HCT116 (cell line): ENCODE measurements at places on chromosomes 2 and 18. TPM values are rescaled to one million over a fixed set of nuclear protein-coding genes. Genes with fewer than 3 reads are reported as not detected.

GRCh38 chr2:70984576-70985282 is 6.3 kb downstream of the ANKRD53 start:
- H3K36me3 ChIP-seq = peaks cover 17% of the 10 kb centered on the region; the same call in 1 of the 2 replicates
- no peak overlapping the region for H3K4me3 ChIP-seq
- DNase-seq = peak; percentile 27
- no peaks in the 10 kb centered on the region for H3K27me3 ChIP-seq
- no peak overlapping the region for H3K27ac ChIP-seq

- H3K4me1 ChIP-seq = no peaks in the 10 kb centered on the region
- no peak for DNase-seq
- no peak overlapping the region for H3K27ac ChIP-seq
Measured at GRCh38 chr2:216539791-216540241, 41.2 kb downstream of the RPL37A start.

DNA sequence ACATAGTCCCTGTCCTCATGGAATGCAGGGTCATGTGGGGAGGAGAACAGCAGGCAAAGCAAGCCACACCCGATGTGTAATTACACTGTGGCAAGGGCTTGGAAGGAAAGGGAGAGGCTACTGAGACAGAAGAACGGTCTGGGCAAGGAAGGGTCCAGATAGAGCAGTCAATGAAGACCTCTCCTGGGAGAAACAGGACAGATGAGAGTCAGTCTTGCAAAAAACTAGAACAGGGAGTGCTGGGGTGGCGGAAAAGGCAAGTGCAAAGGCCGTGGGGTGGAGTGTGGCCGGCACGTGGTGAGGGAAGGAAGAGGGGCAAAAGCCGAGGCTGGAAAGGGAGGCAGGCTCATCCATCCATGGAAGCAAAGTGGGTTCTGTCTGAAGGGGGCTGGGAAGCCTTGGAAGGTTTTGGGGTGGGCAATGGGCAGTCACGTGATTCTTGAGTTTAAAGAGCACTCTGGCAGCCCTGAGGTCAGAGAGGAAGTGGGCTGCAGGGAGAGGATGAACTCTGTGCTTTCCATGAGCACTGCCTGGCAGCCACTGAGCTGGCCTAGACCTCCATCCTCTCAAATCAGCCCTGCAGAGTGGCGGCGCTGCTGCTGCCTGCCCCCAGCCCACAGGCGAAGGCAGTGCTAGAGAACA is 182.2 kb downstream of the INHBB start:
- DNase-seq = no peak
- H3K27ac ChIP-seq = no peak overlapping the region
- H3K27me3 ChIP-seq = no peaks in the 10 kb centered on the region

DNA sequence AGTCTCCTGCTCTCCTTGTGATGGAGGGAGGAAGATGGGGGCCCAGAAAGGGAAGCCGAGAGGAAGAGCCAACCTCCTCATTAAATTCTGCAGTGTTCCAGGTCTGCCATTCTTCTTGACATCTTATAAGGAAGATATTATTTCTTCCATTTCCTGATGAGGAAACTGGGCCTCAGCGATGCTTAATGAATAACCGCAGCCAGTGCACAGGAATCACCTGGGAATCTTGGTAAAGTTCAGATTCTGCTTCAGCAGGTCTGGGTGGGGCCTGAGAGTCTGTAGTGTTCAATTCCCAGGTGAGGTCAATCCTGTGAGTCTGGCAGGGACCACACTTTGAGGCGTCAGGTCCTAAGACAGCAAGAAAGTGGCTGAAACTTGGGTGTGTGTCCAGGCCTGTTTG is 17.3 kb downstream of the PCARE start:
- H3K27ac ChIP-seq = no peak overlapping the region
- H3K36me3 ChIP-seq = no peaks in the 10 kb centered on the region
- no peak for DNase-seq
- H3K4me3 ChIP-seq = no peak overlapping the region
- H3K4me1 ChIP-seq = peaks cover 5% of the 10 kb centered on the region; the same call in 1 of the 2 replicates
- no peaks in the 10 kb centered on the region for H3K27me3 ChIP-seq

- no peak overlapping the region for H3K27ac ChIP-seq
- no peaks in the 10 kb centered on the region for H3K4me1 ChIP-seq
- no peak overlapping the region for H3K4me3 ChIP-seq
- H3K27me3 ChIP-seq = no peaks in the 10 kb centered on the region
- no peak for DNase-seq
Measured at GRCh38 chr2:189249171-189249570, 69.6 kb upstream of the COL5A2 start.

GRCh38 chr2:202765436-202765835 is 106.1 kb downstream of the ICA1L start:
- no peaks in the 10 kb centered on the region for H3K36me3 ChIP-seq
- DNase-seq = no peak
- H3K27ac ChIP-seq = no peak overlapping the region
- H3K27me3 ChIP-seq = no peaks in the 10 kb centered on the region
- no peak overlapping the region for H3K4me3 ChIP-seq
- H3K4me1 ChIP-seq = no peaks in the 10 kb centered on the region

DNA sequence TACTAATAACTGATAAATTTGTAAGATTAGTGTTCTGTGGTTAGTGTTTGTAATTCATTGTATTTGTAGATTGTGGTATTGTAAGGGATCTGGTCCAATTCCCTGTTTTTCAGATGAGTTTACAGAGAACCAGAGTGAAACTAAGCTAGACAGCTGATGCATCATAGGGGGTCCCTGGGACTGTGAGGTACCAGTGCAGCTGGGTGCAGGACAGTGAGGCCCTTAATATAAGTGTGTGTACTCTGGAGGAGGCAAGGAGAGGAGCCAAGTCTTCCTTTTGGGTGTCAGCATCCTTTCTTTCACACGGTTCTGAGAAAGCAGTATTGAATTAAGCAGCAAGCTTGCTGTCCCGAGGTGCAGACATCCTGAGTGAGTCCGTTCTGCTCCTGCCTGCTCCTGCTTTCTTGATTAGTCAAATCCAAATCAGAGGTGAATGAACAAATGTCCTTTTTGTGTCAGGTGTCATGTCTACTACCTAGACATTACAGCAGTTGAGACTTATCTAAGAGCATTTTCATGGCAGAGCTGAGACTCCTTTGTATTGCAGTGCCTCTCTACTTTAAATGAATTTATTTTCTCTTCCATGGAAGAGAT is 194.9 kb downstream of the MCFD2 start:
- no peak overlapping the region for H3K4me3 ChIP-seq
- peaks cover 8% of the 10 kb centered on the region for H3K4me1 ChIP-seq
- no peak for DNase-seq
- no peaks in the 10 kb centered on the region for H3K36me3 ChIP-seq

GRCh38 chr2:31013301-31013700 is 124.9 kb downstream of the GALNT14 start:
- H3K27ac ChIP-seq = no peak overlapping the region
- no peak overlapping the region for H3K4me3 ChIP-seq
- H3K4me1 ChIP-seq = no peaks in the 10 kb centered on the region
- no peak for DNase-seq
- H3K36me3 ChIP-seq = no peaks in the 10 kb centered on the region

- no peaks in the 10 kb centered on the region for H3K36me3 ChIP-seq
- H3K27me3 ChIP-seq = no peaks in the 10 kb centered on the region
- no peak for DNase-seq
- no peak overlapping the region for H3K27ac ChIP-seq
- H3K4me1 ChIP-seq = no peaks in the 10 kb centered on the region
Measured at GRCh38 chr2:157466764-157467163, 22.9 kb upstream of the CYTIP start.

- no peaks in the 10 kb centered on the region for H3K36me3 ChIP-seq
- no peak overlapping the region for H3K4me3 ChIP-seq
- no peak for DNase-seq
- no peaks in the 10 kb centered on the region for H3K27me3 ChIP-seq
Measured at GRCh38 chr18:31410716-31411483, 34.3 kb downstream of the DSG4 start.

DNA sequence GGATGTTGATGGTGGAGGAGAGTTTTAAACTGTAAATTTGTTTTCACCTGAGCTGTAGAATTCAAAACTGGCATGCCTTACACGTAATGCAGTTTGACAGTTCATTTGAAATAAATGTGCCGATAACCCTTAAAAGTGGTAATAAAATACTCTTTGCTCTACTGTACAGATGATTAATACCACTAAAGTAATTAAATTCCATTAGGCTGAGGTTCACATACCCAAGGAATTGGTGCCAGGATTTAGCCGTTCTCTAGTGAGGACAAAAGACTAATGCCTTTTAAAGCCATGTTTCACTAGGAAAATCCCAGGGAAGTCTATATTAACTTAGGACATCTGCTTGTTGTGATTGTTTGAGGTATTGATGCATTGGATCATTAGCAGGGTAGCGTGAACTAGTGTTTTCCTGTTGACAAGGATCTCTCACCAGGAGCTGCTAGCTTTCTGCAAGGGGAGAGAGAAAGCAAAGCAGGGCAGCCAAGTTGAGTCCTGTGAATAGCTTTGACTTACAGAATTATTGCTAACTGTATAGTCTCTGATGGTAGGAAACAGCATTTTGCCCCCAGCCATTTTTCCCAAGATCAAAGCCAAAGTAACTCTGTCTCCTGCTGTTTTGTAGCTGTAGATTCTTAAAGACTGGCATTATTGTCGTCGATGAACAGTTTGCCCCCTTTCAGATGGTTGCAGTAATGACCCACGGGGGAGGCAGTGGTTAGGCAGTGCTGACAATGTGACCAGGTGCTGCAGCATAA is 280.9 kb upstream of the FANCL start:
- DNase-seq = no peak
- no peak overlapping the region for H3K4me3 ChIP-seq
- no peaks in the 10 kb centered on the region for H3K4me1 ChIP-seq
- H3K27me3 ChIP-seq = no peaks in the 10 kb centered on the region
- H3K27ac ChIP-seq = no peak overlapping the region
- no peaks in the 10 kb centered on the region for H3K36me3 ChIP-seq

- peaks cover 6% of the 10 kb centered on the region; the same call in 1 of the 2 replicates for H3K4me1 ChIP-seq
- H3K36me3 ChIP-seq = no peaks in the 10 kb centered on the region
- no peak overlapping the region for H3K27ac ChIP-seq
- no peak for DNase-seq
Measured at GRCh38 chr2:81549646-81550045, 1245.1 kb upstream of the LRRTM1 start.

GRCh38 chr2:144237830-144238627 is 281.9 kb downstream of the ZEB2 start:
- H3K4me3 ChIP-seq = no peak overlapping the region
- no peaks in the 10 kb centered on the region for H3K4me1 ChIP-seq
- H3K27ac ChIP-seq = no peak overlapping the region

- no peak for DNase-seq
- H3K27ac ChIP-seq = no peak overlapping the region
- no peaks in the 10 kb centered on the region for H3K36me3 ChIP-seq
- H3K27me3 ChIP-seq = no peaks in the 10 kb centered on the region
- no peak overlapping the region for H3K4me3 ChIP-seq
Measured at GRCh38 chr2:150234787-150235446, 252.6 kb downstream of the RND3 start.

DNA sequence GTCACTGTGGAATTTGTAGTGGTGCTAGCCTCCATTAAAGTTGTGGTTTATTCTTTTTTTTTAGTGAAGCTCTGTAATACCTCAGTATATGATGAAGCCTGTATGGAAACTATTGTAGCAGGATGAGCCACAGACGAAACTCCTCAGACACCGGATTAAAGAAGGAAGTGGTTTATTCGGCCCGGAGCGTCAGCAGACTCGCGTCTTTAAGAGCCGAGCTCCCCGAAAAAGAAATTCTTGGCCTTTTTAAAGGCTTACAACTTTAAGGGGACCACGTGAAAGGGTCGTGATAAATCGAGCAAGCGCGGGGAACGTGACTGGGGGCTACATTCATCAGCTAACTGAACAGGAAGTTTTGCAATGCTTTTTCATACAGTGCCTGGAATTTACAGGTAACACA is 8.1 kb upstream of the CCL20 start:
- H3K27me3 ChIP-seq = no peaks in the 10 kb centered on the region
- H3K4me3 ChIP-seq = no peak overlapping the region
- H3K27ac ChIP-seq = no peak overlapping the region
- DNase-seq = no peak
- H3K36me3 ChIP-seq = no peaks in the 10 kb centered on the region
- no peaks in the 10 kb centered on the region for H3K4me1 ChIP-seq

Gene ACOXL
- total RNA-seq = 5.5 TPM

Gene RAB6C
- total RNA-seq = not detected

Gene PCARE
- total RNA-seq = not detected

Gene BOLL
- not detected for total RNA-seq

Gene CHRND
- total RNA-seq = not detected

Gene RAMP1
- total RNA-seq = 23.4 TPM
